SJSA1 (cell line): ENCODE measurements at places on chromosomes 1 and 21.

DNA sequence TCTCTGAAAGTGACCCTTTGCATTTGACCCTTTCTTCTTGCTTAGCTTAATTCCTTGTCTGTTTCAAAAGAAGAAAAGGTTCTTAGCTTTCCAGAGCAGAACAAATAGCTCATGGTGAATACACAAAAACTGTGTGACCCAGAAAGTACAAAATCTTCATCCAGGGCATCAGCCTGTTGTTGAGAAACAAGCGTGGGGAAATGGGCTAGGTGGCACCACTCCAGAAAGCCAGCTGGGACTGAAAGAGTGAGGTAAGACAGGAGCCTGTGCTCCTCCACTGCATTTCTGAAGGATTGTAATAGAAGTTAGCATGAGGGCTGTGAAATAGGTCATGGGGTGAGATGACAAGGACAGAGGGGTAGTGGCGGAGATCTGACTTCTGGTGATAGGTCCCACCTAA lies 45.8 kb downstream of the CYP2J2 start:
- DNase-seq = no peak

DNA sequence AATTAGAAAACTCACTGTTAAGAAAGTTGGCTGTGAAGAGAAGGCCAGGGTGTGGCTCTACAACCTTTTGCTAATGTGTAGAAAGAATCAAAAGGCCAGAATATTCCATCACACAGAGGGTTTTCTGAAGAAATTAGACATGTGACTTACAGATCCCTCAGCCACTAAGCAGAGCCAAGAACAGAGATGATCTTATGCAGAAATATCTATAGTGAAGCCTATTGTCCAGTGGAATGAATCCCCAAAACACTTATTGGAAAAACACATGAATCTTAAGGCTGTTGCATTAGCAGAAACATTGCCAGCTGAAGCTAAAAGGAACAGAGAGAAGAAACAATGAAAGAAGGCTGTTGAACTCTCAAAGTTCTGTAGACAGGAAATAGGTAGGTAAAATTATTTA lies 979.2 kb downstream of the MRPL39 start:
- DNase-seq = no peak

DNA sequence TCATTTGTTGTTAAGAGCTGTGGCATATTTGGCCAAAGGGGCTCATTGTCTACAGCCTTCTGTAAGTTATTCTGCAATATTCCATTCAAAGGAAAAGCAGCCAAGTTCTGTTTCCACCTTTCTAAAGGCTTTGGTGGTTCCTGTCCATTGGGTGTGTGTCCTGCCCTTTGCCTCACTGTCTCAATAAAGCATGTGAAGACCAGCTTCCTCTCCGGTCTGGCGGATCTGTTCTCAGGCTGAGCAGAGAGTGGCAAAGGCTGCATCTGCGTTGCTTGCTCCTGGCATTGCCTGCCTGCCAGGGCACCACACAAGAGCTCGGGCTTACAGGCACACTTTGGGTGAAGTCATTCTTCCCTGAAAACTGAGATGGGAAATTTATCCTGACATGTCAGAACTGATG lies 34.9 kb downstream of the ST6GALNAC3 start:
- DNase-seq = no peak

GRCh38 chr1:38814444-38814983 lies 45.1 kb downstream of the RRAGC start:
- DNase-seq = no peak

GRCh38 chr1:229248821-229249817 lies 21.8 kb upstream of the RAB4A start:
- DNase-seq = no peak

DNA sequence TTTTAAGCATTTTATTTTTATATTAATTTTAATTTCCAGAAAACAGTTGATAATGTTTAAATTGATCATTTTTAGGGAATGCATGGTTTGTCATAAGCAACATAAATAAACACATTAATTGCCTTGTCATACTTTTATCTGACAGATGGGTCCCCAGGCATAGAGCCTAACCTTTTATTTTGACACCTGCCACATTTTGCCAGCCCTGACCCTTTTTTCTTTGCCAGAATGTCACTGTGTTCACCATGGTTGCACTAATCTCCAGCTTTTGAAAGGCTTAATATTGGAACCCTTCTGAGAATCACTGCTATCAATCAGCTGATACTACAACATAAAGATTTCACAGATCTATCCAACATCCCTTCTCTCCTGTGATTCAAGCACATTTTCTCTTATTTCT lies 56.0 kb upstream of the DPYD start:
- DNase-seq = no peak

DNA sequence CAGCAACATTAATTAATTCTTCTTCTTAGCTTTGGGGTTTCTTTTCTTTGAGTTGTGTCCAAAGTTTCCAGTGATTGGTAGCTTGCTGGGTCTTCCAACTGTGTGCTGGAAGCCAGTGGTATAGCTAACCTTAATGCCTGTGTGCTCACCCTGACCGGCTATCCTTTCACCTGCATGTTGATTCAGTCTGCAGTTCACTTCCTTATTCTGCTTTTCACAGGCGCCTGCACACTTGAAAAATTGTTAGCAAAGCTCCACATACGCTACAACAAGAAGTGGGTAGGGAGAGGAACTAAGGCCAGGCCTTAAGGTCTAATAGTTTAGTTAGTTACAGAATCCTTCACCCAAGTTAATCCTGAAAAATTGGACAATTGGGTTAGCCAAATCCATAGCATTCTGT lies 35.7 kb downstream of the NCF2 start:
- no peak for DNase-seq

- DNase-seq = no peak
These were observed 81.5 kb upstream of the LRIF1 start for GRCh38 chr1:111045033-111045722.

DNA sequence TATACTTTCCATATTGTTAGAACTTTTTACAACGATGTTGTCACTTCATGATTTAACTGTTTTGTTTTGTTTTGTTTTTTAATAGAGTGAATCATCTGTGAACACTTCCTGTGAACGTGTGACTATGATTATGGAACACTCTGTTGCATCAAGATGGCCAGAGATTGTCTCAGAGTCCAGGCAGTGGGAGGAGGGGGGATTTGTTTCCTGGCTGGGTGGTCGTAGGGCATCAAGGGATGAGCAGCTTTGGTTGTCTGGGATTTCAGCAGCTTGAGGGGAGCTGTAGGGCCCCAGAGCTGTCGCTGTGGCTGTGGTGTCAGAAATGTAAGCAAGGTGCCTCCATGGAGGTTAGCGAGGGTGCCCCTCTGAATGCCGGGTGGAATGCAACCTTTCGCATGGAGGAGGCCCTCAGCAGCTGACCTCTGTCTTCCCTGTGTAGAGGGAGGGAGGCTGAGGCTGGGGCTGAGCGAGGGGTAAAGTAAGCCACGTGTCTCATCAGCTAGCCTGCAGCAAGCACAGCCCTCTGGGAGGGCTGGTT lies 21.4 kb downstream of the NEK2 start:
- peak; percentile 41 for DNase-seq

GRCh38 chr1:65971547-65971946 lies 178.9 kb downstream of the PDE4B start:
- DNase-seq = no peak

DNA sequence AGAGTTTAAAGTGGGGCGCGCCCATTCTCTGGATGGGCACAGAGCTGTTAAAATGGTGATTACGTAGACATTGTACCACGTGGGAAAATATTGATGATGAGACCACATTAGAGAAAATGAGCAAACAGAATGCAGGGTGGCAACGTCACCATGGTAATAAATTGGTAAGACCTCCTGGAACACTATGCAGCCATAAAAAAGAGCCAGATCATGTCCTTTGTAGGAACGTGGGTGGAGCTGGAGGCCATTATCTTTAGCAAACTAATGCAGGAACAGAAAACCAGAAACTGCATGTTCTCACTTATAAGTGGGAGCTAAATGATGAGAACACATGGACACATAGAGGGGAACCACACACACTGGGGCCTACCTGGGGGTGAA lies 53.5 kb upstream of the CLDN14 start:
- DNase-seq = no peak

DNA sequence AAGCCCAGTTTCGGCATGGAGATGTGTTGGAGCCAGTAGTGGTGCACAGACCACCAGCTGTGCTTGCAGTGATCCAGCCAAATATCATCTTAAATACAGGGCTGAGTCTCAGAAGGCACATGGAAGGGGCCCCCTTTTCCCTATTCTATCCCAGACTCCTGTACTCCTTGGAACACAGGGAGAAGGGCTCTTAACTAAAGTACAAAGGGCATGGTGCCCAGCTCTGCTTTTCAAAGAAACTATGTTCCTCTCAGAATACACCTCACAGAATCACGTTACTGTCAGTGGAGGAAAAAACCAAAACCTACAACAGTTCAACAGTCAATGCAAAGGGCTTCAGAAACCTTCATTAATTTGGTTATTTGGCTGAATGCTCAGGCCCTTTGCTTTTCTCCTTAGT lies 180.6 kb upstream of the C1orf105 start:
- DNase-seq = no peak

DNA sequence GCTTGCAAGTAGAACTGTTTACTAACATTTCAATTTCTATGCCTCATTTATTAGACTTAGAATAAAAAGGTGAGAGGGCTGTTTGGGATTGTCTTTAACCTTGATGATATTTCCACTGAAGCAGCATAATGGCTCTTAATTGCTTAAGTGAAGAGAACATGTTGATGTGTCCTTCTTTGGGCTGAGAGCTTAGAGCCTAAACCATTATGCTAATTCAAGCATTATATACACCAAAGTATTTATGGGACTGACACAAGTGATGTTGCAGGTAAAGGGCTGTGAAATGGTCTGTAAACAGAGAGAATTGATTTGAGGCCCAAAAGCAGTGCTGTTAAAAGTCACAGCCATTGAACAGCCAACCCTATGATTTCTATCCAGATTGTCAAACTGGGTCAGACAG lies 113.9 kb downstream of the ATG4C start:
- DNase-seq = no peak

- DNase-seq = no peak
These were observed 19.2 kb downstream of the MAB21L3 start for GRCh38 chr1:116130356-116130755.

GRCh38 chr1:162571696-162572095 lies 10.2 kb downstream of the UAP1 start:
- no peak for DNase-seq

- no peak for DNase-seq
These were observed 131.6 kb upstream of the ETV3 start for GRCh38 chr1:157269656-157270375.

DNA sequence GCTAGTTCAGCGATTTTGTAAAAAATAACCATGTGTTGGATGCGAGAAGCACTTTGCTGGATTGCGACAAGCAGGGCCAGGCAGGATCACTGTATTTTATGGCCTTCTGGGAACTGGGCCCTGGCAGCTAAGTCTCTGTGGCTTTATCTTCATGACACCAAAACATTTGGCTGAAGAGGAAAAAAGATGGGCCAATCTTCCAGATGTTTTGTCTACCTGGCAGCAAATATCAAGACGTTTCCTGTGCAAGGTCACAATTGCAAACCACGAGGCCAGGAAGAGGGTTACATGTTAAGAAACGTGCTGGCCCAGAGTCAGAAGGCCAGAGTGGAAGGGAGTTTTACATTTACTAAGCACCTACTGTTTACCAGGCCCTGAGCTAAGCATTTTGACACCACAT lies 22.1 kb downstream of the GRIK3 start:
- no peak for DNase-seq

- DNase-seq = no peak
These were observed 62.6 kb downstream of the ROR1 start for GRCh38 chr1:63836374-63836773.

GRCh38 chr1:110240476-110241210 lies 30.5 kb downstream of the KCNC4 start:
- no peak for DNase-seq

- no peak for DNase-seq
These were observed 7.6 kb upstream of the ARHGEF10L start for GRCh38 chr1:17531682-17532487.

GRCh38 chr1:28171246-28171645 lies 5.2 kb downstream of the PTAFR start:
- DNase-seq = no peak

DNA sequence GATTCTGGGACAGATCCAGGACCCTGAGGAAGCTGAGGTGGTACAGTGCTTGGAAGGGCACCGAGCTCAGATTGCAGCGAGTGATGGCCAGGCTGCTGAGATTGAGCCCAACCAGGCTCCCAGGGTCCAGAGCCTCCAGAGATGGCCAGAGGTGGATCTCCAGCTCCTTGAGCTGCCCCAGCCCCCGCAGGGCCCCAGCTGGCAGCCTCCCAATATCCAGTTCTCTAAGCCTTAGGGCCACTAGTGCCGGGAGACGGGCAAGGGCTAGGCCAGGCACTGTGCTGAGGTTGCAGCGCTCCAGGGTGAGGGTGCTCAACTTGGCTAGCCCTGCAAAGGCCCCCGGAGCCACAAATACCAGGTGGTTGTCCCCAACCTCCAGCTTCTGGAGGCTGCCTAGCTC lies 3.4 kb downstream of the LINGO4 start:
- peak; percentile 39 for DNase-seq

DNA sequence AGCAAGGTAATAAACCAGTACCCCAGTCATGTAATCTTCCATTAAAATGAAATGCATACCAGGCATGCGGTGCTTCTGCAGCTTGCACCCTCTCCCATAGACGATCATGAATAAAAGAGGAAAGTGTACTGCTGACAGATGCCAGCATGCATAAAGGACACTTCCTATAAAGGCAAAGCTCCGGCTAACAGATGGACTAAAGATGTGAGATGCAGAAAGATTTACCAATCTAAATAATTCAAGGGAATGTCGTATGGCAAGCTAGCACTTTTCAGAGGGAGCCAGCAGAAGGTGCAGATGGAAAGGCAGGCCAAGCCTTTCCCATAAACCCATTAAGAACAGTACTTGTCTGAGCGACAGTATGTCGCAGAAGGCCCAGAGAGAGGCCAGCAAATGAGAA lies 542.0 kb downstream of the NUF2 start:
- no peak for DNase-seq

DNA sequence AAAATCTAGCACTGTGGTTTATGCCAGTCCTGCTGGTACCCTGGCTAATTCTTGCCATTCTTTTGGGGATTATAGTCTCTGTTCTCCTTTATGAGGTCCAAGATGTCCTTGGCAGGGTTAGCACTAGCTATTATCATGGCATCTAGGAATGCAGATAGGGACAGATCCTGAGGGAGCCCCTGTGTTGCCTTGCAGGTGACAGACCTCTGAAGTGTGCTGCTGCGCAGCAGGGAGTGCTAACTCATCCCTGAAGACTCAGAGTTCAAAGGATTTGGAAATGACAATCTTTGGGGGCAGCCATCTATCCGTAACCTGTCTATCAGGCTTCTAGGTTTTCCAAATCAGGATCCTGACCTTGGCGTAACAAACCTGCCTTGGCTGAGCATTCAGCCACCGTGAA lies 16.3 kb downstream of the ZFYVE9 start:
- no peak for DNase-seq

DNA sequence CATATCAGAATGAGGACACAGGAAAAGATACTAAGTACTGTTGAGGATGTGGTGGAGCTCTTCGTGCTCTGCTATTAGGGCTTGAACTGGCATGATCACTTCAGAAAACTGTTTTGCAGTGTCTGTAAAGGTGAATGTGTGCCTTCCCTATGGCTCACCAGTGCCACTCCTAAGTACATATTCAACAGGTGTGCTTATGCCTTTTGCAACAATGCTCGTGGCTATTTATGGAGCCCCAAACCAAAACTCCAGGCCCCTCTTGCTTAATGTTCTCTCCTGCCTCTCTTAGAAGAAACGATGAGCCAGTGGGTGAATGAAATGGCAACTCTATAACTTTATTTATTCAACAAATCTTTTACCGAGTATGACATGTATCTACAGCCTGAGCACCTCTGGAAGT lies 70.2 kb downstream of the TAS1R2 start:
- no peak for DNase-seq
